ENCODE measurements at places on chromosomes 1 and 21.

- no peak for DNase-seq
Measured at GRCh38 chr1:233647073-233647472, 33.2 kb downstream of the KCNK1 start.

- no peak for DNase-seq
Measured at GRCh38 chr1:206998816-206999215, 28.6 kb upstream of the FCAMR start.

GRCh38 chr1:93715529-93716126 lies 34.0 kb upstream of the BCAR3 start:
- DNase-seq = no peak

GRCh38 chr1:156128308-156128653 lies 13.8 kb downstream of the LMNA start:
- no peak for DNase-seq
